ENCODE measurements at places on chromosomes 2 and 18.

DNA sequence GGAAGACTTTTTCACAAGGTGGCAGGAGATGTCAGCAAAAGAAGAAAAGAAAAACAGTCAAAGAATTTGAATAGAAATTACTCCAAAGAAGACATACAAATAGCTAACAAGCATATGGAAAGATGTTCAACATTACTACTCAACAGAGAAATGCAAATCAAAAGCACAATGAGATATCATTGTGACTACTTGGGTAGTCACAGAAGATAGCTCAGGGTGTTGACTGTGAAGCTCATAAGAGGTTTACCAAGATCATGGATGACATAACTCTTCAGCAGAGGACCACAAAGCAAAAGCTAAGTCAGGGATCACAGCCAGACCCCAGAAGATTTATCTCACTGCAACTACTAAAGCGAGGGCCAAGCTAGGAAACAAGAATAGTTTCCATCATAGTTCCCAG, 53.0 kb upstream of the TANK start:
- DNase-seq = no peak
- no peaks in the 10 kb centered on the region for H3K27me3 ChIP-seq
- H3K27ac ChIP-seq = no peak overlapping the region
- H3K36me3 ChIP-seq = no peaks in the 10 kb centered on the region

DNA sequence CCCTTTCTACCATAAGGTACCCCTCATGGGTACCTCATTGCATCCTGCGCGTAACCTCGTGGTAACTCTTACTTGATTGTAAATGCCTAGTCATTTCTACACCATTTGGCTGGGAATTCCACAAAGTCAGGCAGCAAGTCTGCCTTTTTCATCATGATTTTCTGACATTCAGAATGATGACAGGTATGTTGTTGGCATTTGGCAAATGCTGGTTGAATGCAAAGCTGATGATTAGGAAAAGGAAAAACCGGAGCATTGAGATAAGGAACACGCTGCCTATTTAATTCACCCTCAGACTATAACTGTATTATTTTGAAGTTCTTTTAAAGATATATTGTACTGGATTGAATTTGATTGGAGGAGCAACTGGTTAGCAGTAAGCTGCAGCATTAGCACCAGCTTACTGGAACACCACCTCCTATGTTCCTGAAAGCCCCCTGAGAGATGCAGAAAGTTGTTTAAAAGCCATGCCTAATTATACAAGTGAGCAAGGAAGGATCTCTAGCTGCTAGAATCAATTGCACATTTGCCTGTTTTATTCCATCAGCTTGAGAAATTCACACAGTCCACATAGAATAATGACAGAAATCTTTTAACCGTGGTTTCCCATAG, 520.1 kb downstream of the LRP1B start:
- no peaks in the 10 kb centered on the region for H3K27me3 ChIP-seq
- H3K4me1 ChIP-seq = peaks cover 14% of the 10 kb centered on the region
- peak overlapping the region; percentile 34 for H3K4me3 ChIP-seq
- DNase-seq = no peak
- H3K27ac ChIP-seq = peak overlapping the region; percentile 69

DNA sequence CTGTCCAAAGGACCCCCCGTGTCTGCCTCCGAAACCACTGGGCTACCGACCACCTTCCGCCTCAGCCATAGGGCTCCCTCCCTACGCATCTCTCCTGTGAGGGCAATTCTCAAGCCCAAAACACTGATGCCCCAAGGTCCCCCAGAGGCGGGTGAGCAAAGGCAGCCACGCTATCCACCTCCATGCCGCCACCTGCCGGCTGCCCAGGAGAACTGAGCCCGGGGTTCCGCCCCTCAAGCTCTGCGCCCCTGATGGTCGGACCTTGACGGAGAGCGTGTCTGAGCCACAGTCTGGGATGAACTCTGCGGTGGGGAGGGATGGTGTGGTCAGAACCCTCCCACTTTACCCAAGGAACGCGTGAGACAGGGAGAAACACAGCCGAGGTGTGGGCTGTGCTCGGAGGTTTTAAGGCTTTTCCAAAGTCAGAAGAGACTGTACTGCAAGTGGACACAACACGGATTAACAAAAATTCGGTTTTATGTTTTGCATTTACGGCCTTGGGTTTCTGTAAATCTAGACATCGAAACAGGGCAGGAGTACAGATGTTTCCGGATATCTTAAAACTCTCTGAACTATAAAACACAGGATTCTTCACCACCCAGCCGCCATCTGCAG, 114.1 kb downstream of the ZNF516 start:
- peaks cover 25% of the 10 kb centered on the region for H3K36me3 ChIP-seq
- no peak for DNase-seq
- peaks cover 12% of the 10 kb centered on the region for H3K4me1 ChIP-seq

GRCh38 chr2:152132306-152132705, 33.5 kb upstream of the CACNB4 start:
- peaks cover 12% of the 10 kb centered on the region for H3K4me1 ChIP-seq
- H3K4me3 ChIP-seq = no peak overlapping the region
- peaks cover 5% of the 10 kb centered on the region for H3K36me3 ChIP-seq
- DNase-seq = no peak

GRCh38 chr2:219537657-219538488, 5.7 kb downstream of the CHPF start:
- H3K36me3 ChIP-seq = peaks cover 54% of the 10 kb centered on the region
- peak; percentile 69 for DNase-seq
- no peak overlapping the region for H3K4me3 ChIP-seq
- H3K27me3 ChIP-seq = peaks cover 13% of the 10 kb centered on the region
- H3K27ac ChIP-seq = peak overlapping the region; percentile 53
- peaks cover 27% of the 10 kb centered on the region for H3K4me1 ChIP-seq

- no peak overlapping the region for H3K4me3 ChIP-seq
- H3K36me3 ChIP-seq = no peaks in the 10 kb centered on the region
- H3K4me1 ChIP-seq = no peaks in the 10 kb centered on the region
- H3K27ac ChIP-seq = no peak overlapping the region
- H3K27me3 ChIP-seq = no peaks in the 10 kb centered on the region
Measured at GRCh38 chr18:68152770-68153169, 562.1 kb downstream of the TMX3 start.

GRCh38 chr2:162521871-162522650, 178.1 kb downstream of the GCA start:
- no peak overlapping the region for H3K27ac ChIP-seq
- no peak overlapping the region for H3K4me3 ChIP-seq

GRCh38 chr2:20558391-20559150, 92.3 kb downstream of the HS1BP3 start:
- no peaks in the 10 kb centered on the region for H3K36me3 ChIP-seq
- no peak overlapping the region for H3K27ac ChIP-seq
- no peak overlapping the region for H3K4me3 ChIP-seq
- H3K27me3 ChIP-seq = peaks cover 10% of the 10 kb centered on the region
- DNase-seq = no peak
- H3K4me1 ChIP-seq = peaks cover 8% of the 10 kb centered on the region

DNA sequence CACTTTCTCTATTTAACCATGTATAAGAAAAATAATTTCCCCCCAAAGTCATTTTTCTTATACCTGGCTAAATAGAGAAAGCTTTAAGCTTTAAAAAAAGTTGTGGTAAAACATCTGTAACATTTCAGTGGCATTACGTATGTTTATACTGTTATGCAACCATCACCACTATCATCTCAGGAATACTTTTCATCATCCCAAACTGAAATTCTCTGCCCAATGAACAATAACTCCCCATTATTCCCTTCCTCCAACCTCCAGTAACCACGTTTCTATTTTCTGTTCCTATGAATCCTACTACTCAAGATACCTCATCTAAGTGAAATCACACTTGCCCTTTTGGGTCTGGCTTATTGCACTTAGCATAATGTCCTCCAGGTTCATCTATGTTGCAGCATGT, 1.7 kb upstream of the SLC3A1 start:
- H3K4me1 ChIP-seq = peaks cover 61% of the 10 kb centered on the region
- no peak overlapping the region for H3K27ac ChIP-seq
- no peak for DNase-seq
- peaks cover 15% of the 10 kb centered on the region for H3K36me3 ChIP-seq
- H3K4me3 ChIP-seq = no peak overlapping the region

- no peaks in the 10 kb centered on the region for H3K36me3 ChIP-seq
- H3K27me3 ChIP-seq = peaks cover 55% of the 10 kb centered on the region
- DNase-seq = no peak
- no peaks in the 10 kb centered on the region for H3K4me1 ChIP-seq
- no peak overlapping the region for H3K27ac ChIP-seq
Measured at GRCh38 chr2:151180123-151180522, 81.5 kb downstream of the RBM43 start.

- no peaks in the 10 kb centered on the region for H3K36me3 ChIP-seq
- no peak overlapping the region for H3K4me3 ChIP-seq
- DNase-seq = peak; percentile 37
- no peaks in the 10 kb centered on the region for H3K27me3 ChIP-seq
Measured at GRCh38 chr18:36412778-36413177, 115.3 kb downstream of the FHOD3 start.

DNA sequence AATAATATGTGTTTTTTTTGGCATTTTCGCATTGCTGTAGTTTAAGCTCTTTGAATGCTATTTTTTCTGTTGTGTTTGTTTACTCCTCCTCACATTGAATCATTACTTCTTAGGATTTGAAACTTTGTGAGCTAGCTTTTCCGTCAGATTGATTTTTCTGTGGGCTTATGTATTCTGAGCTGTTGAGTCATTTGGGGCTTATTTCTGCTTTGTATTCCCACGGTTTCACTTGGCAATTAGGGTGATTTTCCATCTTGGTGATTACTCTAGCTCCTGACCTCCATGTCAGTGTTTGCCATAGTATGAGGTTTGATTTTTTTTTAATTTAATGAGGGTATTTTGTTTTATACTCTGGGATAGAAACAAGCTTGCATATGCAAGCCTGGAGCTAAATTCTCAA, 200.0 kb downstream of the CCDC102B start:
- H3K4me1 ChIP-seq = no peaks in the 10 kb centered on the region
- no peak overlapping the region for H3K4me3 ChIP-seq
- no peaks in the 10 kb centered on the region for H3K27me3 ChIP-seq
- no peak for DNase-seq
- no peak overlapping the region for H3K27ac ChIP-seq

GRCh38 chr2:127183771-127184170, 36.3 kb downstream of the CYP27C1 start:
- no peaks in the 10 kb centered on the region for H3K4me1 ChIP-seq
- no peak overlapping the region for H3K27ac ChIP-seq
- no peaks in the 10 kb centered on the region for H3K36me3 ChIP-seq
- no peak for DNase-seq

GRCh38 chr2:149357058-149357457, 26.7 kb downstream of the LYPD6 start:
- no peaks in the 10 kb centered on the region for H3K36me3 ChIP-seq
- H3K4me1 ChIP-seq = no peaks in the 10 kb centered on the region
- no peak for DNase-seq

GRCh38 chr2:181203412-181203811, 223.0 kb downstream of the UBE2E3 start:
- DNase-seq = peak; percentile 32
- H3K27ac ChIP-seq = no peak overlapping the region
- H3K4me3 ChIP-seq = no peak overlapping the region
- peaks cover 16% of the 10 kb centered on the region for H3K4me1 ChIP-seq
- no peaks in the 10 kb centered on the region for H3K27me3 ChIP-seq

GRCh38 chr2:216920937-216921456, 61.1 kb upstream of the TNP1 start:
- H3K4me3 ChIP-seq = no peak overlapping the region
- no peak for DNase-seq
- H3K27ac ChIP-seq = no peak overlapping the region
- H3K4me1 ChIP-seq = no peaks in the 10 kb centered on the region

DNA sequence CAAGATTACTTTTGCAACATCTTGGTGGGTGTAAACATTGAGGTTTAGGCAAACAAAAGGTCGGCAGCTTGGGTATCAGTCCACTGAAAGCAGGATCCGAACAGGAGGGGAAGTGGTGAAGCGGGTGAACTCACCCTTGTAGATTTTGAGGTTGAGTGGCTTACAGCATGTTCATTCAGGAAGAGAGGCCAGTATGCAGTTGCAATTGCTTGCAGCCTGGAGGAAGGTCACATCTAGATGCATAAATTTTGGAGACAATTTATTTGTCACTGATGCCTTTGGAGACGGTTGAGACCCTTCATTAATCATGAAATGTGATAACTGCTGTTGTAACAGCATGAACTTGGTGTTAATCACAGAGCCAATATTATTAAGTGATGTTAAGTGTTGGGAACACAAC, 131.1 kb downstream of the LTBP1 start:
- no peak overlapping the region for H3K4me3 ChIP-seq
- no peaks in the 10 kb centered on the region for H3K36me3 ChIP-seq
- peaks cover 23% of the 10 kb centered on the region for H3K4me1 ChIP-seq
- DNase-seq = no peak
- no peaks in the 10 kb centered on the region for H3K27me3 ChIP-seq
- peak overlapping the region; percentile 34 for H3K27ac ChIP-seq

DNA sequence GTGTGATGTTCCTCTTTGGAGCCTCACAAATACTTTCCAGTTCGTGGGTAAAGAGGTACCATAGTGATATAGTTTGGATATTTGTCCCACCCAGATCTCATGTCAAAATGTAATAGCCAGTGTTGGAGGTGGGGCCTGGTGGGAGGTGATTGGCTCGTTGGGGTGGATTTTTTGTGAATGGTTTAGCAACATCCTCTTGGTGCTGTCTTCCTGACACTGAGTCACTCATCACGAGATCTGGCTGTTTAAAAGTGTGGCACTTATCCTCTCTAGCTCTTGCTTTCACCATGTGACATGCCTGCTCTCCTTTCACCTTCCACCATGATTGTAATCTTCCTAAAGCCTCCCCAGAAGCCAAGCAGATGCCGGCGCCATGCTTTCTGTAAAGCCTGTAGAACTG, 3.0 kb upstream of the CCDC93 start:
- peaks cover 26% of the 10 kb centered on the region for H3K4me1 ChIP-seq
- peaks cover 24% of the 10 kb centered on the region for H3K36me3 ChIP-seq
- no peak overlapping the region for H3K27ac ChIP-seq
- no peak for DNase-seq
- H3K4me3 ChIP-seq = no peak overlapping the region
- no peaks in the 10 kb centered on the region for H3K27me3 ChIP-seq

- no peaks in the 10 kb centered on the region for H3K27me3 ChIP-seq
- no peak overlapping the region for H3K27ac ChIP-seq
- no peak for DNase-seq
Measured at GRCh38 chr2:72625366-72625765, 200.5 kb downstream of the EXOC6B start.

GRCh38 chr2:176160986-176161824, 4.1 kb downstream of the HOXD3 start:
- H3K4me3 ChIP-seq = no peak overlapping the region
- no peak for DNase-seq
- no peaks in the 10 kb centered on the region for H3K36me3 ChIP-seq
- H3K27ac ChIP-seq = no peak overlapping the region
- H3K4me1 ChIP-seq = no peaks in the 10 kb centered on the region

- peaks cover 13% of the 10 kb centered on the region for H3K27me3 ChIP-seq
- DNase-seq = no peak
- no peaks in the 10 kb centered on the region for H3K4me1 ChIP-seq
- H3K36me3 ChIP-seq = no peaks in the 10 kb centered on the region
Measured at GRCh38 chr18:75376004-75376403, 51.5 kb downstream of the SMIM21 start.

- H3K4me3 ChIP-seq = no peak overlapping the region
- DNase-seq = no peak
- H3K27ac ChIP-seq = no peak overlapping the region
- H3K27me3 ChIP-seq = no peaks in the 10 kb centered on the region
Measured at GRCh38 chr2:135337071-135337470, 193.9 kb downstream of the ZRANB3 start.

All from Calu3 (cell line).